NCI-H526 treated with DMSO at 0.1 percent for 48 hours (cell line): ENCODE measurements at places on chromosomes 4 and X.

- DNase-seq = peak; percentile 47
Measured at GRCh38 chr4:107183155-107183774, 147.2 kb upstream of the DKK2 start.

- DNase-seq = no peak
Measured at GRCh38 chr4:59091146-59092142, 1981.3 kb upstream of the IGFBP7 start.

GRCh38 chr4:127355743-127356142, 277.0 kb upstream of the INTU start:
- DNase-seq = no peak

- no peak for DNase-seq
Measured at GRCh38 chr4:27233531-27233930, 372.9 kb downstream of the STIM2 start.

- DNase-seq = no peak
Measured at GRCh38 chr4:127421437-127421836, 211.3 kb upstream of the INTU start.

GRCh38 chrX:54786967-54787366, 11.1 kb downstream of the ITIH6 start:
- peak; percentile 4 for DNase-seq

GRCh38 chr4:88283661-88284438, 511 bp downstream of the PPM1K start:
- peak; percentile 27 for DNase-seq

GRCh38 chr4:188201851-188202250, 62.6 kb downstream of the TRIML1 start:
- DNase-seq = no peak

GRCh38 chrX:75155447-75155826, 646 bp downstream of the ABCB7 start:
- DNase-seq = peak; percentile 25

GRCh38 chr4:153207567-153207966, 3.3 kb downstream of the TRIM2 start:
- peak; percentile 46 for DNase-seq

DNA sequence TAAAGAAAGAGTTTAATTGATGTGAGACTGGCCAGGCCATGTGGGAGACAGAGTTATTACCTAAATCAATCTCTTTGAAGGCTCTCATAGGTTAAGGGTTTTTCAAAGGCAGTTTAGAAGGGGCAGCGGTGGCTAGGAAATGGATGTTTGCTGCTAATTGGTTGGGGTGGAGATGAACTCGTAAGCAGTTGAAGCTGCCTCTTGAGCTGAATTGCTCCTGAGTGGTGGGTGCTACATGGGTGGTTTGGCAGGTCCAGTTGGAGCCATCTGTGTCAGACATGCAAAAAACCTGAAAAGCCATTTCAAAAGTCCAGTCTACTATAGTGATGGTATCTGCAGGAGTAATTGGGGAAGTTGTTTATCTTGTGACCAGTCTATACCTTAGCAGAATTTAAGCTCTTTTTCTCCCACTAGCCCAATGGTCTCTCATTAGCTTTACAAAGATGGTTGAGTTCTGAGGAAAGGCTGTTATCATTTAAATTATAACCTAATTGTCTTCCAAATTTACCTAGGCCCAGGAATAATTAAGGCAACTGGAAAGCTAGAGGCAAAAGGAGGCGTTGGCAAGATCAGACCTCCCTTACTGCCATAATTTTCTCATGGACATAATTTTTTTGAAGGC, 762.4 kb upstream of the FRG1 start:
- no peak for DNase-seq

DNA sequence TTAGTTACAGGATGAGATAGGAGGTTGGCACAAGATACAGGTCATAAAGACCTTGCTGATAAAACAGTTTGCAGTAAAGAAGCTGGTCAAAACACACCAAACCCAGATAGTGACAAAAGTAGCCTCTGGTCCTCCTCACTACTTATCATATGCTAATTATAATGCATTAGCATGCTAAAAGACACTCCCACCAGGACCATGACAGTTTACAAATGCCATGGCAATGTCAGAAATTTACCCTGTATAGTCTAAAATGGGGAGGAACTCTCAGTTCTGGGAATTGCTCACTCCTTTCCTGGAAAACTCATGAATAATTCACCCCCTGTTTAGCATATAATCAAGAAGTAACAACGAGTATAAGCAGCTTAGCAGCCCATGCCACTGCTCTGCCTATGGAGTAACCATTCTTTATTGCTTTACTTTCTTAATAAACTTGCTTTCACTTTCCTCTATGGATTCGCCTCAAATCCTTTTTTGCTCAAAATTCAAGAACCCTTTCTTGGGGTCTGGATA, 1254.4 kb downstream of the PCDH7 start:
- DNase-seq = no peak

DNA sequence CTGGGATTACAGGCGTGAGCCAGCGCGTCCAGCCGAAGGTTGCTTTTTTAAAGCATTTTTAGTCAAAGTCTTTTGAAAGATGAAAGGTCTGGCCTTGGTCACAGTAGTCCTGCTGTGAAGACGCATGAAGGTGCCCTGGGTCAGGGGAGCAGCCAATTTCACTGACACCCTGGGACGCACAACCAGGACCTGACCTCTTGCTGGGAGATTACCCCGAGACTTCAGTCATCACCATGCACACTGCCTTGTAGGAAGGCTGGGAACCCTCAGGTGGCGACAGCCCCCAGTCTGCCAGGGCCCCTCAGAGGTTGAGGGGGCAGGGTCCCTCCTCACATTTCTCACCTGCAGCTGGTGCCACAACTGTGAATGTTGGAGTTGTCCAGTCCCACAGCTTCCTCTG, 53.2 kb downstream of the CPLX1 start:
- DNase-seq = no peak

DNA sequence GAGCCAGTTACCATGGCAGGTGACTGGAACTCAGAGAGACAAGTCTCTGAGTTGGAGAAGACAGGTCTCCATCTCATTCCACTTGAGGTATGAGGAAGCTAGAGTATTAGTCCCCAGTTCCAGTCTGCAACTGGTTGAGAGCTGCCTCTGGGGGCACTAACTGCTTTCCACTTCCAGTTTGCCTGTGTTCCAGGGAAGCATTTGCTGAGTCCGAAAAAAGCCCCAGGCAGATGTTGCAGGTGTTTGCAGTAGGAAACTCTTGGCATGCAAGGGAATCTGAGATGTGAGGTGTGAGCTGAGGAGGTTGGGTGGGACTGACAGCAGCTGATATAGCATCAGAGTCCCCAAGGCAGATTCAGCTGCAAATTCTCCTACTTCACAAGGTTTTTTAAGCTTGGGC, 272.2 kb upstream of the CASK start:
- DNase-seq = no peak

DNA sequence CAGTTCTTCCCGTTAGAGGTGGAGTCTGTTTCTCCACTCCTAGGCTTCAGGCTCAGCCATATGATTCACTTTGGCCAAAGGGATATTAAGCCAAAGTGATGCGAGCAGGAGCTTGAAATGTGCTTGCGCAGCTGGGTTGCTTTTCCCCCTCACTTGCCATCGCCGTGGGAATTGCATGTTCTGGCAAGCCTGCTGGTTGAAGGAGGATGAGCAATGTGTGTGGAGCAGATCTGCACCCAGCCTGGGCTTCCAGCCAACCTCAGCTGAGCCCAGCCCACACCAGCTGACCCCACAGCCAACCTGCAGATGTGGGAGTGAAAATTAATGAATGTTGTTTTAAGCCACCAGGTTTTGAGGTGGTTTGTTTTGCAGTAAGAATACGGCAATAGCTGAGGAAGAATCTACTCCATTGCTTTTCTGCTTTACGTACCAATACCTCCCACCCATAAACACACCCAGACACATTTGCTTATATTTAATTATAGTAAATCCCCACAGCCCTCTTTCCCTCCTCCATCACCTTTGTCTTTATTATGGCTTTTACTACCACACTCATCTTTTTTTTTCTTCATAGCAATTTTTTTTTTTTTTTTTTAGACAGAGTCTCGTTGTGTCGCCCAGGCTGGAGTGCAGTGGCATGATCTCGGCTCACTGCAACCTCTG, 132.8 kb upstream of the FUNDC1 start:
- no peak for DNase-seq

- no peak for DNase-seq
Measured at GRCh38 chr4:25712611-25713010, 57.0 kb downstream of the SLC34A2 start.

- DNase-seq = peak; percentile 10
Measured at GRCh38 chrX:10667143-10667542, 46.8 kb upstream of the MID1 start.

DNA sequence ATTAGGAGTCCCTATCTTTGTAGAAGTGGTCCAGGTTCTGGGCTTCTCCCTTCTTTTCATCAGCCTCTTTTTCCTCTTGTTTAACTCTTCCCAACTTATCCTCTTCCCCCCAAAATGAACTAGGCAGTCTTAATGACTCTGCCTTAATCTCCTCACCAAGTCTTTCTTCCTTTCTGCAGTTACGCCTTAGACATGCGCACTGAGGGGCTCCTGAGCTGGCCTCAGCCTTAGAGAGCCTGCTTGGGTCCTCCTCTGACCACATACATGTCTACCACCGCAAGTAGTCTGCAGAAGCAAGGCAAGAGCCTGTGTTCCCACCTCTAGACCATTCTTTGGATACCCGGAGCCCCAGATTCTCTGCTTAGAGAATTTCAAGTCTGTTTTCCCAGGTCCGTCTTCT, 199.9 kb downstream of the MGST2 start:
- DNase-seq = no peak

- no peak for DNase-seq
Measured at GRCh38 chr4:174215057-174215456, 68.4 kb downstream of the FBXO8 start.

- no peak for DNase-seq
Measured at GRCh38 chrX:10484683-10485247, 135.6 kb downstream of the MID1 start.

GRCh38 chr4:63371001-63371400, 1038.2 kb downstream of the TECRL start:
- DNase-seq = no peak

- DNase-seq = no peak
Measured at GRCh38 chr4:8115203-8115520, 43.5 kb downstream of the ABLIM2 start.

DNA sequence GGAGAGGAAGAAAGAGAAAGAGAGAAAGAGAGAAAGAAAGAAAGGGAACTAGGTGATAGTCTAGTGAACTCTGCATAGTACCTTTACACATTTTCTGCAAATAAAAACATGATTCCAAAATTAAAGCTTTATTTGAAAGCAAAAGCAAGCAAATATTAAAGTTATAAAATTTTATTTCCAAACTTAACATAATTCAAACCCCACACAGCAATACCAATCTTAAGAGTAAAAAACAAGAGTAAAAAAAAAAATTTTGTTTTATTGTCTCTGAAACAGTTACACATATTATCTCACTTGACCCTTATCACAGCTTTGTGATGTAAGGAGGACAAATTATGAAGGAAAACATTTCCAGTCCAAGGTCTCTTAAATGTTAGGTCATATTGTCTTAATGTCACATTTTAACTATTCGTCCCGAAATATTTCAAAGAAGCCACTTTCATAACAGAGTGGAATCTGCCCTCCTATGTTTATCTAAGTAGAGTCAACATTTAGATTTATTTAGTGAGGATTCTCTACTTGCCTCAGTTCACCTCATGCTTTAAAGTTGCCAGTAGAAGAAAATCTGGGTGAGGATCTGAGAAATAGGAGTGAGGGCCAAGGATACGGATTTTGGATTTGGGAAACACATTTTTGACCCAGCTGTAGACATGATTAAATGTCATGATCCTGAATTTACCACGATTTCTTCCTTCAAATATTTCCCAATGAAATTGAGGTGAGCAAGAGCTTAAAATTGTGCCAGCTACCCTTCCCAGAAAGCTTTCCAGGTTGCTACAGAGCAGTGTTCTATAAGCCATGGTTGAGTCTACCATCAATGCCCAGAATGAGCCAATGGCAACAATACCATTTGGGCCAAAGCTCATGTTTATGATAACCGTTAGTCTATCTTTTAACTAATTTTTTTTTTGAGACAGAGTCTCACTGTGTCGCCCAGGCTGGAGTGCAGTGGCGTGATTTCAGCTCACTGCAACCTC, 7.5 kb upstream of the FGA start:
- no peak for DNase-seq

- DNase-seq = no peak
Measured at GRCh38 chrX:9379697-9380551, 84.9 kb upstream of the TBL1X start.

- DNase-seq = no peak
Measured at GRCh38 chr4:176451443-176451842, 131.7 kb downstream of the SPCS3 start.

DNA sequence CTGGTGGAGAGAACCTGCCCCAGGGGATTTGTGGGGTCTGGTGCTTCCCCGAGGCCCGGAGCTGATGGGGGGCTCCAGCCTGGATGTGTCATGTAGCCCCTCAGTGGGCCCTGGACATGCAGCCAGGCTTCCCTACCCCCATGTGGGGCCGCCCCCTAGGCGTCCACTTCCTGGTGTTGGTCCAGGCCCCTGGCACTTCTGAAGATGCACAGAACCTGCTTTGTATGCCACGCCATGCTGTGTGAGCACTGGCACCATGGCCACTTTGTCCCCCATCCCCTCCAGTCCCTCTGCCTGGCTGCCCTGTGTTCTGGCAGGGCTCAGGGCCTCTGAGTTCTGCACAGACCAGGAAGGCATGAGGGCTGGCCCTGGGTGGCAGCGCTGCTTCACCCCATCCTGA, 29.2 kb downstream of the WFS1 start:
- no peak for DNase-seq

- no peak for DNase-seq
Measured at GRCh38 chr4:40395166-40395900, 60.2 kb downstream of the CHRNA9 start.

- DNase-seq = no peak
Measured at GRCh38 chr4:158945529-158946108, 157.3 kb upstream of the RAPGEF2 start.

DNA sequence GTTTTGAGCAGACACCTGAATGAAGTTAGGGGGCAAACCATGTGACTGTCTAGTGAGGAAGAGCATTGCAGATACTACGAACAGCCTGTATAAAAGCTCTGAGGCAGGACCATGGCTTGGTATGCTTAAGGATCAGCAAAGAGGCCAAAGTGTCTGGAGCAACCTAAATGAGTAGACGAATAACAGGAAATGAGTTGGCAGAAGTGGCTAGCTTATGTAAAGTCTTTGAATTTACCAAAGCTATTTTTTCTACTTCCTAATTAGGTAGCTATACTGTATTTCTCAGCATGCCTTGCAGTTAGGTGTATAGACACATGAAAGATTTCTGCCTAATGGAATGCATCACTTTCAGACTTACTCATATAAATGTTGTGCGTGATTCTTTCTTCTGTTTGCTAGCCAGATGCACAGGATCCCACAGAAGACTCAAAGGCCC, 9.3 kb upstream of the GPRIN3 start:
- DNase-seq = no peak
